ENCODE measurements at places on chromosomes 2 and 18.

- DNase-seq: no peak
These were observed 41.6 kb downstream of the KCNE4 start for GRCh38 chr2:223093436-223094241.

GRCh38 chr2:191158193-191158592 is 7.4 kb upstream of the STAT4 start:
- no peak for DNase-seq

DNA sequence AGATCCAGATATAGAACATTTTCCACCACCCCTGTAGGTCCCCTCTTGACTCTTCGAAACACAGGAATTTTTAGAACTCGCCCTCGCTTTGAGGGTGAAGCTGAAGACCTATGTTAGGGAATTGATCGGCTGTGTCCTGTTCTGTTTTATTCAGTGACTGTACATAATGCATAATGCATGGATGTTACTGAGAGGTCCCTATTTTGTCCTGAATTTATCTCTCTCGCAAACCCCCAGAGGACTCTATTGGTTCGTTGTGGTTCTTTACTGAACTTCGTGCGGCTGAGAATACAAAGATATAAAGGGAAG is 431 bp upstream of the EIF5B start:
- no peak for DNase-seq

DNA sequence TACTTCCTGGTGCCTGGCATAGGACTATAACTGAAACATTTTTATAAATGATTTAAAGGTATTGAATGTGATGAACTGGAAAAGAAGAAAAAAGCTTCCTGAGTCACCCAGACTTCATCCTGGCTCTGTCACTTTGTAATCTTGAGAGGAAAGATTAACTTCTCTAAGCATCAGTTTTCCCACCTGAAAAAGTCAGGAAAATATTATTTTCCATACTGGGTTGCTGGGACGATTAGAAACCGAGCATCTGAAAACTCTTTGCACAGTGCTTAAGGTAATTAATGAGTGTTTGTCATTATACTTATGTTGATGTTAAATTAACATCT is 71.8 kb downstream of the FMNL2 start:
- DNase-seq: no peak

GRCh38 chr18:61400016-61400635 is 66.9 kb downstream of the CDH20 start:
- DNase-seq: no peak

GRCh38 chr18:51622702-51623101 is 425.2 kb upstream of the MEX3C start:
- no peak for DNase-seq

- no peak for DNase-seq
These were observed 207.5 kb downstream of the SPP2 start for GRCh38 chr2:234257859-234258561.
